Umbilical cord (tissue), 2 donors: ENCODE measurements at places on chromosomes 6 and 20. TPM values are rescaled to one million over a fixed set of nuclear protein-coding genes. Genes with fewer than 3 reads are reported as not detected.

PRKN gene
- total RNA-seq: 7.9 TPM

GRCh38 chr6:41646026-41646795, 7.9 kb downstream of the MDFI start:
- DNase-seq: no peak

- no peak for DNase-seq
Observed at GRCh38 chr20:25257130-25257529, 9.2 kb downstream of the PYGB start.

DNA sequence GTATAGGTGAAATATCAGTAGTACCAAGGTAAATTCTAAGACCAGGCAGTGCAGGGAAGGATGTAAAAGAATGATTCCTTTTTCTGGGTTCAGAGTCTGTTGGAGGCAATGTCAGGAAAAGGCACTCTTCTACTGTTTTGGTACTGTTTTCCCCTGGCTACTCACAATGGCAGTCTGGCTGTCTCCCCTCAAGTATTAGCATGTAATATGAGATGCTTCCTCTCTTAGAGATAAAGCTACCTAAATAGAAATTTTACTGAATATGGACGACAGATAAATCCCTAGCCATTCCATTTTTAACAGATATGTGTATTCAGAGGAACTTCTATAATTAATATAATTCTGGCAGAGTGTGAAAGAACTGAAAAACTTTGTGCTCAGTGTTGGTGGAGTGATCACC, 3.5 kb downstream of the RNF8 start:
- DNase-seq: no peak

DNA sequence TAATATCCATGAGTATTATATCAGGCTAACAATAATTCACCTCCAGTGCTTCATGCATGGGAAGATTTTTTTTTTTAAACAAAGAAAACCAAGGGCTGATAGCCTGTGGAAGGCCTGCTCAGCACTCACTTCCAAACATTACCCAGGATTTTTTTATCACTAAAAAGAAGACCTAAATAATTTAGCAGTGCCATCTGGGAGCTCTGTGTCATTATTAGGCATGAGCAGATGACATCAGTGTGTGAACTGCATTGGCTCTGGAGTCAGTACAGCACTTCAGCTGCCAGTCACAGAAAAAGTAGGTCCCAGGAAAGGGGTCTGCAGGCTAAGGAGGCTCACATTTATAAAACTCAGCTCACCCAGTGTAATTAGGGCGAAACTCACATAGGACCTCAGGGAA, 94.8 kb downstream of the COL21A1 start:
- no peak for DNase-seq

SLC16A10 gene
- total RNA-seq: 36.8 TPM

DNA sequence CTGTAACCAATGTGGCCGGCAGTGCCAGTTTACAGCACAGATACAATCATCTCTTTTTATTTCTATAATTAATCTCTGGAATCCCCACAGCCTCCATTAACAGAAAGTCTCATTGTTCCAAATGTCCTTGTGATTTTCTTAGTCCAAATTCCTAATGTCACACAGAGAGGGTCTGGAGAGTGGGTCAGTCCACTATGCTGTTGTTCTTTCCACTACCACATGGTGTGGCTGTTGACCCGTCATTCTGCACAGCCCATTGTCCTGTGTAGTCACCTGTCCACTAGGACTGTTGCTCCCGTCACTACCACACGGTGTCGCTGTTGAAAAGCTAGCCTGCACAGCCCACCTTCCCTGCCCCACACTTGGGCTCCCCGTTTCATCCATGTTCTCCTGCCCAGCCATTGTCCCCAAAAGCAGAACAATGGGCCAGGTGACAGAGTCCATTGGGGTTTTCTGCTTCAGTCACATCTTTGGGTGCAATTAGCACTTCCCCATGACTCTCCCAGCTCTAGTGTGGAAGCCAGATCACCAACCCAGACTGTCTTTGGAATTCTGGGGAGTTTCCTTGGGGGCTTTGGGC, 8.6 kb upstream of the LBP start:
- DNase-seq: no peak

SNAP91 gene
- 0.72 TPM for total RNA-seq

CENPB gene
- 83.3 TPM for total RNA-seq

GRCh38 chr20:3171391-3172125, 1.8 kb downstream of the LZTS3 start:
- DNase-seq: no peak

PRL gene
- total RNA-seq: 0.48 TPM

DNA sequence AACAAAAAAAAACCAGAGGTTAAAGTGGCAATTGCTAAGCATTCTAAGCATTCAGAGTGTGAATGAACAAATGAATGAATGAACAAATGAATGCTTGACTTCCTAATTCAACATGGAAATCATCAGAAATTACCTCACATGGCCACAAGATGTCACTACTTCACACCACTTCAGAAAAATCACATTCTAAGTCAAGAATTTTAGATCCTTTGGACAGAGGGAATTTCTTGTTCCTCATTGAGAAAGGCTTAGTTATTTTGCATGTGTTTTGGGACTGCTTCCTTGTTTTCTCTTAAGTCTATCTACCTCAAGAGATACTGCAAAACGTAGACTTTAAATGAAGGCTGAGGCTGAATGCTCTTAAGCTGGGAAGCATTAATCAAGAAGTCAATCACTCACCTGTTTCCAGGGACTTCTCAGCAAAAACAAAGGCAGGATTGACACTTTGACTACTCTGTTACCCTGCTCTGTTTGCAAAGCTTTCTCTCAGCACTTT, 120.2 kb downstream of the MBOAT1 start:
- DNase-seq: peak; percentile 55

ASCC3 gene
- 82.3 TPM for total RNA-seq

IL17A gene
- total RNA-seq: 2.4 TPM

- DNase-seq: no peak
Observed at GRCh38 chr6:109095835-109096084, 453 bp downstream of the CEP57L1 start.

SOX18 gene
- total RNA-seq: 8.7 TPM

DNA sequence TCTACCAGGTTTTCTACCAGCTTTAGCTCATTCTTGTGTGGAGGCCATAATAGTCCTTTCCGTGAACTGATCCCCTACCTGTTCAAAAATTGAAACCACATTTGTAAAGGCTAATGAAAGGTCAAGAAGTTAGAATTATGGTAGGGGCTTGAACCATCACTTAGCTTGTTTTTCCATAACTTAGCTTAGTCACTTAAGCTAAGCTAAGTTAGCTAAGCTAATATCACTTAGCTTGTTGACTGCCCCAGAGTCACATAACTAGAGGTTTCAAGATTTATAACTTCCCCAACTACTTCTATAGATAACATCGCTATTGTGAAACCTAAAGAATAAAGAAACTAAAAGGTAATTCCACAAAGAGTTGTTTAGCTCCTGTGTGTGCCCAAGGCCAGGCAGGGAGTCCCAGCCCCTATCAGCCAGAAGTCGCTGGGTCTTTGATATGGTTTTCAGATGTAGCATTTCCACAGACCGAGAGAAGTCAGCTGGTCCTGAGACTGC, 131.8 kb downstream of the VEGFA start:
- DNase-seq: no peak

DNA sequence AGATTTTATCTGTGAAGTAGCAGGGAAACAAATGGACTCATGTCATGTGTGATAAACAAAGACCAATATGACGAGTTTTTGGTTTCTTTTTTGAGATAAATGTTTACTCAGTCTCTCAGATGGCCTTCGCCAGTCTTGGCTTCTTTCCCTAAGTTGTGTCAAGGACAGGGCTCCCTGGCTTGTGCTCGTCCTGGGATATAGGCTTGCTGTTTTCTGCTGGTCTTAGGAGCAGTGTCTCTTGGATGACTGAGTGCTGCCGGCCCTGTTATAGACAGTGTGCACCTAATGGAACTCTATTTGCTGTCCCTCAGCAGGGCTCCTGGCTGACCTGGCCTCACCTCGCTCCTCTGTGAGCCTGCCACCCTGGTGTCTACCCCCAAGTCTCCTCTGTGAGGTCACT, 324.1 kb upstream of the SYNCRIP start:
- DNase-seq: no peak

DNA sequence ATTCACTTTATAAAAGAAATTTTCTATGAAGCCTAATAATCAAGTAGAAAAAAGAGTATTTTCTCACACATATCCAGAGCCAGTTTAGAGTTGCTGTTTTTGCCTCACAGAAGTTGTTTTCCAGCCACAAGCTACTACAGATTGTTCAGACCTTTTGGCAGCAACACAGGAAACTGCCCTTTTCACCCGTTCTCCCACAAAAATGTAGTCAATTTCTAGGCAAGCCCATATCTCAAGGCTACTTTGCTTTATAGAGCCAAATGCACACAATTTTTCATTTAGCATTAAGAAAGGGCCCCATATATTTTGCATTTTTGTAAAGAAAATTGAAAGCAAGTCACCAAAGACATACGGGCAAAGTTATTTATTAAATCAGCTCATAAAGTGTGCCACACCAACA, 49.5 kb downstream of the EPB41L2 start:
- DNase-seq: peak; percentile 80

DNA sequence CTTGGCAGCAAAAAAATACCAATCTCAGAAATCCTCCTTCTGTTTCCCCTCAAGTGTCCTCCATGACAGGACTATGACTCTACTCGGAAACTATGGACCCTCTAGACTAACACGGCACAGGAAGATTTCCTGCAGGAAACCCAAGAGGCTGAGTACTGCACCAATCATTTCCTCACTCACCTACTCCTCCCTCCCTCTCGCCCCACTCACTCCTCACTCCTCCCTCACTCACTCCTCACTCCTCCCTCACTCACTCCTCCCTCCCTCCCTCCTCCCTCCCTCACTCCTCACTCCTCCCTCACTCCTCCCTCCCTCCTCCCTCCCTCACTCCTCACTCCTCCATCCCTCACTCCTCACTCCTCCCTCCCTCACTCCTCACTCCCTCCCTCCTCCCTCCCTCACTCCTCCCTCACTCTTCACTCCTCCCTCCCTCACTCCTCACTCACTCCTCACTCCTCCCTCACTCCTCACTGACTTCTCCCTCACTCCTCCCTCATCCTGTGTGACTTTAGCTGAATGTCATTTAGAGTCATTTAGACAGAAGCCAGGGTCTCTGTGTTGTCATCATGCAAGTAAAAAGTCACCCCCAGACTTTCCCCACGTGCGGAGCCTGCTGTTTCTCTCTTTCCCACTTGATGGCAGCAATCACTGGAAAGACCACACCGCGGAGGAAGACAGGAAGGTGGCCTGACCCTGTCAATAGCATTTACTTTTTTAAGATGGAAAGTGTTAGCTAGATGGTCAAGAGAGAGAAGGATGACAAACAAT, 226.8 kb upstream of the PDE10A start:
- DNase-seq: peak; percentile 23

GRCh38 chr20:2657241-2657640, 4.8 kb downstream of the NOP56 start:
- DNase-seq: no peak

GRCh38 chr6:156694679-156695078, 82.5 kb upstream of the ARID1B start:
- DNase-seq: no peak

DNA sequence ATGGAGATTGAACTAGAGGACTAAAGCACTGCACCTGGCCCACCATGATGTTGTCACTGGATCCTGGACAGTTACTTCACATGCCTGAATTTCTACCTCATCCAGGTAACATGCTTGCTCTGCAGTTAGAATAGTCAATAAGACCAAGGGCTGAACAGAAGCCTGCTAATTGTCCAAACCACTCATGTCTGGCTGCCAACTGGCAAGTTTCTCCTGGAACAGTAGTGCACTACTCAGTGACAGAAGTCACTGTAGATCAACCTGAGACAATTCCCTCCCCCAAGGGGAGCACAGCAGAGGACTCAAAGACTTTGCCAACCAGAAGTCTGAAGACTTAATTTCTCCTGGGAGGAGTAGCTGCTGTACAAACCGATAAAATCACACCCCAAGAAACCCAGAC, 454.6 kb upstream of the MARCKS start:
- DNase-seq: no peak

DNA sequence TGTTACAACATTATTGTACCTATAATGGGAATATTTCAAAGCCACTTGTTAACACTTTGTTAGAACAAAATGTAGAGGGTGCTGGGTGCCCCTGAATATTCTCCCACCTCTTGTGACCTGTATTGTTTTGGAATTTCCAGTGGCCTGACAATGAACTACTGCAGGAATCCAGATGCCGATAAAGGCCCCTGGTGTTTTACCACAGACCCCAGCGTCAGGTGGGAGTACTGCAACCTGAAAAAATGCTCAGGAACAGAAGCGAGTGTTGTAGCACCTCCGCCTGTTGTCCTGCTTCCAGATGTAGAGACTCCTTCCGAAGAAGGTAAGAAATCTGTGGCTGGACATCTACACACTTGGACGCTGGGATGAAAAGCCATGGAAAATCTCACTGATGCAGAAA, 28.9 kb downstream of the PLG start:
- no peak for DNase-seq

LPA gene
- total RNA-seq: 0.24 TPM
